ENCODE measurements at places on chromosomes 16 and 17.

DNA sequence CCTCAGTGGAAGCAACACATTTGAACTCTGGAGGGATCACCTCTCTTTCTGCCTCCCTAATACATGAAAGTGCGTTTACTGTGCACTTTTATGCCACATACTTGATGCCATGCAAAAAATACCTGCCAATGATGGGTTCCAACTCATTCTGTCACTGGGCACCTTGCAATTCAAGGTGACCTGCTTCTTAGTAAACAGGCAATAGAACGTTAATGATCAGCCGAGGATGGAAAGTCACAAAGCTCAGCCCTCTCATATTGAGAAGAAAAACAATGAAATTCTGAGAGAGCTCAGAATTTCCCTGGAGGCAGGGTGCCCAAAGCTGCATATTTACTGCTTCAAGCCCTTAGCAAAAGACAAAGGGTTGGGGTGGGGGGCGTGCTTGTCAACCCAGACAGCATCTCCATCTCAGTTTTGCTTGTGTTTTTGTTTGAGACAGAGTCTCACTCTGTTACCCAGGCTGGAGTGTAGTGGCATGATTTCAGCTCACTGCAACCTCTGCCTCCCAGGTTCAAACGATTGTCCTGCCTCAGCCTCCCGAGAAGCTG is 23.2 kb downstream of the LITAF start:
- DNase-seq: no peak

GRCh38 chr17:46869975-46870803 is 18.8 kb downstream of the WNT9B start:
- DNase-seq: no peak

DNA sequence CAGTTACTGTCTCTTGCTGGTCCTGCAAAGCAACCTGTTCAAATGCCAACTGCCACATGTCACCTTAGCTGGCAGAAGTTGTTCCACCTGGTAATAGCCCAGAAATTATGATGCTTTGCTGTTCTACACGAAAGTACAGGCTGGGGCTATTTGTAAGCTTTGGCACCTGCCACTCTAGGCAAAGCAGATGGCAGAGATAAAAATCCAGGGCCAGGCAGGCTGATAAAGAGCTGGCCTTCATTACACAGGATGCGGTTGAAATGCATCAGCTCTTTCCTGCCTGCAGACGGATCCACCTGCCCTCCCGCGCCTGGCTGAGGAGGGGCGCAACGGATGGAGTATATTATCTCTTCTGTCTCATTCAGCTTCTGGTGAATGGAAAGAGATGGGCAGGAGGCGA is 29.3 kb upstream of the KDM8 start:
- peak; percentile 21 for DNase-seq

GRCh38 chr16:495127-495748 is 32.3 kb upstream of the CAPN15 start:
- DNase-seq: no peak

- DNase-seq: no peak
Observed at GRCh38 chr16:86584726-86585721, 6.7 kb downstream of the FOXL1 start.

- DNase-seq: no peak
Observed at GRCh38 chr17:72191921-72192799, 71.3 kb downstream of the SOX9 start.

DNA sequence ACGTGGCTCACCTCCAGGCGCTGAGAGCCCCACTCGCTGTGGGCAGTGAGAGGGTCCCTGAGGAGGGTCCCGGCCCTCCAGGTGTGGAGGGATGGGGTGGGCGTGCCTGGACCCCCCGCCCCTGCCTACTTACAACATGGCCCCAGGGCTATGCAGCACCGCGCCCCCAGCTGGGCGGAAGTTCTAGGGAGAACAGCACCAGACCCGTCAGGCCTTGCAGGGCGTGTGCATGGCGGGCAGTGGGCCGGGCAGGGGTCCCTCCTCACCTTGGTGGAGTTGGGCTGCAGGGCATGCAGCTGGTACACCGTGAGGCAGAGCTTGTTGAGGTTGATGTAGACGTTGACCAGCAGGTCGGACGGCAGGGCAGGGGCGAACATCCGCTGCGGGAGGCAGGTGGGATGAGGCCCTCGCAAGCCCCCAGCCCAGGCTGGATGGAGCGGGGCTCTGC is 2.7 kb downstream of the SMIM22 start:
- DNase-seq: no peak

DNA sequence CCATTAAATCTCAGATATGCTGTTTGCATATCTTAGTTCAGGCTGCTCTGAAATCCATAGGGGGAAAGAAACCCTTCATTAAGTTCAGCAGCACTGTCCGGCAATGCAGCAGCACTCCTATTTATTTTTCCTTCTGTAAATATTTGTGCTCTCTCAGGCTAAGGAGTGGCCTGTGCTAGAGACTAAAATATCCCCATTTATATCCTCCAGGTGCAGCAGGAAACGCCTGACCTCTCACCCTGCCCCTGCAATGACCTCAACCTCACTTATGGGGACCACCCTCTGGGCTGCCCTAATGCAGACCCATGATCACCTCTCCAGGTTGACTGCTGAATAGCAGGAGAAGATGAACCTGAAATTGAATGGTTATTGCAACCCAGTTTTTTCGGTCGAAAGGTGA is 165.0 kb upstream of the ELAC2 start:
- no peak for DNase-seq

DNA sequence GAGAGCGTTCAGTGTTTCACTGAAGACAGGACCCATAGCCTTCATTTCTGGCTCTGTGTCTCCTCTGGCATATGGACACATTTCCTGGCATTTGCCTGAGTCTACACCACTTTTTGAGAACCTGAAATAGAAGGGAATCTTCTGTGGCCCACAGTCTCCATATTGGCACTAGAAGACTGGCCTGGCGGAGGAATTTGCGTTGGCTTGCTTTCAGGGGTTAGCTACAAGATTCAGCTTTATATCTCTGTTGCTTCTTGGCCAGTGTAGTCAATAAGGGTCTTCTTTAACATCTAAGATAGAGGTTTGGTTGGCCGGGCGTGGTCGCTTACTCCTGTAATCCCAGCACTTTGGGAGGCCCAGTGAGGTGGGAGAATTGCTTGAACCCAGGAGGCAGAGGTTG is 12.8 kb upstream of the CLEC18C start:
- no peak for DNase-seq

DNA sequence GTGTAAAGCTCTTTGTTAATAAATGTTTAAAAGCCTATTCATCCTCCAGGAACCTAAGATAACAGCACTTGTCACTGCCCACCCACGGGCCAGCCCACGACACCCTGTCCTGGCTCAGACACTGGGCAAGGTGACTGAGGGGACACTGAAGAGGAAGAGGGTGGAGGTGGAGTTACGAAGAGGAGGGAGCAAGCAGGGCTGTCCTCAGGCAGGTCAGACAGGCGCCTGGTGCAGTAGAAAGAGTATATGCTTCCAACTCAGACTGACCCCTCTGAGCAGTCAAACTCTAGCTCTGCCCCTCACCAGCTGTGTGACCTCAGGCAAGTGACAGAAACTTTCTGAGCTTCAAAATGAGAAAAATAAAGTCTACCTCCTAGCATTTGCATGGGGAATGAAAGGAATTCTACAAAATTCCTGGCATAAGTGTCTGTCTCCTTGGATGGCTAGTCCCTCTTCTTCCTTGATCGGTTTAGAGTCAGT is 22.8 kb downstream of the TEX2 start:
- no peak for DNase-seq

- DNase-seq: no peak
Observed at GRCh38 chr16:48136547-48137360, 19.0 kb downstream of the ABCC12 start.

- DNase-seq: no peak
Observed at GRCh38 chr17:57747221-57748017, 2.3 kb upstream of the CCDC182 start.

DNA sequence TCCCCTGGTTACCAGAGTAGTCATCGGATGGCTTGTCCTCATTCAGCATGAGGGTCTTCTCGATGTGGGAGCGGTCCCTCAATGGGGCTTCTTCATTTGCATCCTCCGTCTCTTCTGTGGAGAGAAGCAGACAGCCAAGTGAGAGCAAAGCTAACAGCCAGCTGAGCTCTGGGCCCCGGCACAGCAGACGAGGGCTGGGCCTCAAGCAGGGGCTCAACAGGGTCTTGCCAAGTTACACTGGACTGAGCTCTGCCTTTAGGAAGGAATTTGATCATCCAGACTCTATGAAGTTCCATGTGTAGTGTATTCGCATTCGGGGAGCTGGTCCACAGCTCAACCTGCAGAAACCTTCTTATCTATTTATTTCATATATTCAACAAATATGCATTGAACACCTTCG is 37.4 kb downstream of the SRL start:
- DNase-seq: no peak

DNA sequence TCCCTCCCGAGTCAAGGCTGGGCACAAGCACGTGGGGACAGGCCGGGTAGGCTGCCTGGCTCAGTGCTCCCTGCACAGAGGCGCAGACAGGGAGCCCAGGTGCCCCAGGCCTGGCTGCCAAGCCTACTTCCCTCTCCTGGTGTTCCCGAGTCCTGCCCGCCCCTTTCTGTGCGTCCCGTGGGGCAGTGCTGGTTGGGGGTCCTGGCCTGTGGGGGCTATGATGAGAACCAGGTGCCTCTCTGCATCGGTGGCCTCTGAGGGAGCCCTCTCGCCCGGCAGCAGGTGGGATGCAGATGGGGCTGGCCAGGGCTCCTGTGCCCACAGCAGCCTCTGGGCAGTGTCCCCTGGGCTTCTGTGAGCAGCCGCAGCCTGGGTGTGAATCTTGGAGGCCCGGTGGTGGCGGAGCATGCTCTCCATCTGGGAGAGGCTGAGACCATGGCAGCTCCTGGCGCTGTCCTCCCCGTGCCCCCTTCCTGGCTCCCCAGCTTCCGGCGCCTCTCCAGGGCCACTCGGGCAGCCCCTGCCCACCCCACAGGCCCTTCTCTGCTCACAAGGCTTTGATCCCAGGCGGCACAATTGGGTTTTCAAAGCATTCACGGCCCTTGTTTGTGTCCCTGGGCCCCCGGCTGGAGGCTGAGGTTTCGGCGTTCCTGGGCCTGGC is 7.2 kb downstream of the CENPX start:
- DNase-seq: no peak

GRCh38 chr17:72268431-72268830 is 147.6 kb downstream of the SOX9 start:
- no peak for DNase-seq

DNA sequence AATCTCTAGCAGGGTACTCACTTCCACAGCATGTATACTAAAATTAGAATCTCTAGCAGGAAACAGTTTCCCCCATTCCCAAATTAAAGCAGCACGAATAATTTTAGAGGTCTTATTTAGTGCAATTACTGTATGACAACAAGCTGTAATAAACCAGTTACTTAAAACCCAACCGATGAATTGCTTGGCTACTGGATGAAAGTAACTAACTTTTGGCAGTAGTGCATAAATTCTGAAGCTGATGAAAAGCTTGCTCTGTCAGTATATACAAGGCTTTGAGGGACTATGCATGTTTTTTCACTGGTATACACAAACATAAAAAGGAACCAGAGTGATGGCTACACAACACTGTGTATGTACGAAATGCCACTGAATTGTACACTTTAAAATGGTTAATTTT is 89.4 kb downstream of the CFDP1 start:
- no peak for DNase-seq

DNA sequence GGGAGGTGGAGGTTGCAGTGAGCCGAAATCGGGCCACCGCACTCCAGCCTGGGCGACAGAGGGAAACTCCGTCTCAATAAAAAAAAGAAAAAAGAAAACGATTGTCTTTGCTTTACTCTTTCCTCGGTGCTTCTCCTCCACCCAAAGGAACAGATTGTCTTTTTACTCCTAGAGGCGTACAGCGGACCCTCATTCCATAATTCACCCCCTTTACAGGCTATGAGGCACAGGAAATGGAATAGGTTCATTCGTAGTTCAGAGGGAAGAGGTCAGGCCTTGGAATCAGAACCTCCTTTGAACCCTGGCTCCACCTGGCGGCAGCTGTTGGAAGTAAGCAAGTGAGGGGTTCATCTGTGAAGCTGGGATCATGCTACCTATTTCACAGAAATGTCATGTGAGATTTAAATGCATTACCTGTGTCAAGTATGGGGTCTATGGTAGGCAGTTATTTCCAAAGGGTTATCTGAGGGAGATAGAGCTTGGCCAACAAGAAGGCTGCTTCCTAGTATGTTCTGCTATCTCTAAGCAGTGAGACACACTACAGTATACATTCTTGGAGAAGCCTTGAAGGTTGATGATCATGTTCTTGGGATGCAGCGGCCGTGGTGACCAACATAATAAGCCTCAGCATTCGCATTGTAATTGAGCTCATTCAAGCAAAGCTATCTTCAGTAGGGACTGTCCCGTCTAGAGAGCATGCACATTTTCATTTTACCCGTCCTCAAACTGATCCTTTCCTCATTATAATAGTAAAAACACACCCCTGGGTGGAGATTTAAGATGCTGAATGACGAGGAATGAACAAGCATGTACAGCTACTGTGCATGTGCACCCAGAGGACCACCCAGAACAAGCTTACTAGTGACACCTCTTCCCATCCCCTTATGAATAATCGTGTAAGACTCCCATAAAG is 18.7 kb upstream of the ZNF689 start:
- DNase-seq: peak; percentile 90

DNA sequence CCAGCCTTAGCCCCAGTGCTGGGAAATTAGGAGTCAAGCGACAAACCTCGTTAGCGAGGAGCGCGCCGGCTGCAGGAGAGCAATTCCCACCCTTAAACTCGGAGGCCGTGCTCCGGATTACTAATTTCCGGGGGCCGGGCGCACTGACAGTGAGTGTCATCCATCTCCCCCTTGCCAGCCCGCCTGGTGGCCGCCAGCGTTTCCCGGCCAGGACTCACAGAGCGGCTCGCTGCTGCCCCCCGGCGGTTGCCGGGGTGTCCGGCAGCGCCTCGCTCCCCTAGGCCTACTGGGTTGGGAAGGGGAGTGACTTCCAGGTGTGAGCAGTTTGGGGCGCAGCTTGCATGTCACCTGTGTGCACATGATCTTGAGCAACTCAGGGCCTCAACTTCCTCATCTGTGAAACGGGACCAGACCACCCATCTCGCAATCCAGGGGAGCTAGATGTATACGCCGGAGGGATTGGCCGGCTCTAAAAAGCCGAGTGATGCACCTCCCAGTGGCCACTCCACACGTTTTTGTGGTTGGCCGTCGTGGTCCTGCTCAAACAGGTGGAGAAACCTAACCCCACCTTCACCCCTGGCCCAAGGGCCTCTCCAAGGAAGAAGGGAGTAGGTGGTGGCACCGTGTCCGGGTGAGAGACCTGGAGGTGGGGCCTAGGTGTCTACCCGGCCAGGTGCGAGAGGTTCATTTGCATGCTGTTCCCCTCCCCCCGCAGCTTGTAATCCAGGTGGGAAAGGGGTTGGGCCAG is 2.5 kb upstream of the GSE1 start:
- peak; percentile 86 for DNase-seq

GRCh38 chr16:78184238-78185183 is 85.1 kb downstream of the WWOX start:
- DNase-seq: no peak

GRCh38 chr16:79283578-79283977 is 317.0 kb downstream of the MAF start:
- DNase-seq: no peak

GRCh38 chr17:50036455-50037261 is 19.3 kb upstream of the ITGA3 start:
- DNase-seq: no peak

DNA sequence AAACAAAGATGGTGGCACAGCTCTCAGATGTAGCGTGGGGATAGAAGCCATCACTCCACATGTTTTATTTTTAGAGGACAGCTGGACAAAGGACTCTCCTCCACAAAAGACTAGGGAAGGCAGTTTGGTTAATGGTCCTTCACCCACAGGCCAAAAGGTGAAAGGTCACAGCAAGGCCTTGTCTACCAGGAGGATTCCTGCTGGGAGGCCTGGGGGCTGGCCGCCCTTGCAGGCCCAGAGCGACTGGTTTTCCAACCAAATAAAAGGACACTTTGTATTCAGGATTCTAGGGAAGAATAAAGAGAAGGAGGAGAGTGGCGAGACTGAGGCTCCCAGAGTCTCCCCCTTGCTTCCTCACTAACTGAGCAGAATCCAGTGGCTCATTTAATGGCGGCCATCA is 94.3 kb downstream of the AXIN2 start:
- no peak for DNase-seq

All from stimulated activated CD4-positive, alpha-beta T cell treated with anti-CD3 and anti-CD28 coated beads, Interleukin-15, amount 100 ng/mL, for 1 hour (primary cell).